ENCODE measurements at places on chromosomes 11 and 22.

DNA sequence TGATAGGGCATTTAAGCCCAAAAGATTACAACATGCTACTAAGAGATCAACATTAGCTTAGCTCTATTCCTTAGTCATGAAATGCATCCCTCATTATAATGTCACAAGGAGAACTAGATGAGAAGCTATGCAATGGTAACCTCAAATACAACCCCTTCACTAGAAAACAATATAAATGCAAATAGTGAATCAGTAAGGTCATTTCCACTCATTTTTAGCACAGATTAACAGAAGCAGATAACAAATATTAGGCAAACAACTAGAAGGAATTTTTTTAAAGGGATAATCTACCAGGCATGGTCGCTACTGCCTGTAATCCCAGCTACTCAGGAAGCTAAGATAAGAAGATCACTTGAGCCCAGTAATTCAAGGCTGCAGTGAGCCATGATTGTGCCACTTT, 28.2 kb downstream of the SIK3 start:
- DNase-seq, result no peak

DNA sequence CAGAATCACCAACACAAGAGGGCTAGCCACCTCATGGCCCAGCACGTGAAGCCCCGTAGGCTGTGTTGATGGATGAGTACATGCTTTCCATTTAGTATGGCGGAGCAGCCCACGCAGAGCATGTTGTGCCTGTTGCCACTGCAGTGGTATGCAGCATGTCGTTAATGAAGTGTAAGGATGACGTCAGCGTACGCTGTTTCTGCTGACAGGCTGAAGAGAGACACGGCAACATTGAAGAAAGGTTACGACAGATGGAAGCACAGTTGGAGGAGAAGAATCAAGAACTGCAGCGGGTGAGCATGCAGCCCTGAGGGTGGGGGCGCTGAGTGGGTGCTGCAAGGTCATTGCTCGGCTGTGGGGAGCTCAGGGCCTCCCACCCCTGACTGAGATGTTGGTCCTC, 62.8 kb downstream of the PPFIA1 start:
- no peak for DNase-seq

- DNase-seq, result no peak
These were observed 386.3 kb upstream of the CADM1 start for GRCh38 chr11:115890500-115890899.

DNA sequence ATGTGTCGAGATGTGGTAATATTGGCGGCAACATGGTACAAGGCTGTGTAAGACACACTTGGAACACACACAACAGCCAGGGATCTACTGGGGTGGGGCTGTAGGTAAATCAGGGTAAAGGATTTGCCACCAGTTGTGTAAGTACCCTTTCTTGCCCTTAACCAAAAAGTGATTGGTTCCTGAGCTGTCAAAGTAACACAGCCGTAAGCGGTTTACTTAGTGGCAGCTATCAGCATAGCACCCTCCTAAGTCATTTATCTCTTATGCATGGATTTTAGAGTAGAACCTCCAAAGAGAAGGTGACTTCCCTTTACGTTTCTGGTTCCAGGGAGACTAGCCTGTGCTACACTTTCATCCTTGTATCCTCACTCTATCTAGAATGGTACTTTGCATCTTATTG, 57.2 kb downstream of the SPECC1L start:
- no peak for DNase-seq

GRCh38 chr11:45877221-45877620, 8.2 kb upstream of the MAPK8IP1 start:
- no peak for DNase-seq

GRCh38 chr11:1152316-1153104, 5.2 kb upstream of the MUC5AC start:
- no peak for DNase-seq

DNA sequence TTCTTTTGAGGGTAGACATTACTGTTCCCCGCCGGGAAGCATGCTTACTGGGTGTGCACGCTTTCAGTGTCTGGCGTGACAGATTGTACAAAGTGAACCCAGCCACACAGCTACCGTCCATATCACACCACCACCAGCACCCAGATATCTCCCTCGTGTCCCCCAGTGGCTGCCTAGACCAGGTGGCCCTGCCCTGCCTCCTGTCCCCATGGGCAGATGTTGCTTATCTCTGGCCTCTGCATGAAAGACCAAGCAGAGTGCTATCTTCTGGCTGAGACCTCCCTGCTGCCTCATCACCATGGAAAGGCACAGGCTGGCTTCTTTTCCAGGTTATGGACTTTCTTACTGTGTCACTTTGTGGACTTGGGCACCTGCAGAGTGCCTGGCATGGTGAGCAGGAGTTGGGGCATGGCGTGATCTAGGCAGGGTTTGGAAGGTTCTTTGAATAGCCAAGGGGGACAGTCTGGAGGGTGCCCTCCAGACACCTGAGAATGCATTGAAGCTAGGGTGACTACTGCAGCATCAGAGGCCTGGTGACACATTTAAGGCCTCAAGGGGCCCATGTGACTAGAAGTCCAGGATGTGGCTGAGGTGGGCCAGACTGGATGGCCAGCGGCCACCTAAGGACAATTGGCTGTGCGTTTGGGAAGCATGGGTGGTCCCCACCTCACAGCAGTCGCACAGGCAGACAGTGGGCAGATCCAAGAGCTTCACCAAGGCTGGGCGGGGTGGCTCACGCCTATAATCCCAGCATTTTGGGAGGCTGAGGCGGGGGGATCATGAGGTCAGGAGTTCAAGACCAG, 4.7 kb downstream of the TANGO2 start:
- no peak for DNase-seq

DNA sequence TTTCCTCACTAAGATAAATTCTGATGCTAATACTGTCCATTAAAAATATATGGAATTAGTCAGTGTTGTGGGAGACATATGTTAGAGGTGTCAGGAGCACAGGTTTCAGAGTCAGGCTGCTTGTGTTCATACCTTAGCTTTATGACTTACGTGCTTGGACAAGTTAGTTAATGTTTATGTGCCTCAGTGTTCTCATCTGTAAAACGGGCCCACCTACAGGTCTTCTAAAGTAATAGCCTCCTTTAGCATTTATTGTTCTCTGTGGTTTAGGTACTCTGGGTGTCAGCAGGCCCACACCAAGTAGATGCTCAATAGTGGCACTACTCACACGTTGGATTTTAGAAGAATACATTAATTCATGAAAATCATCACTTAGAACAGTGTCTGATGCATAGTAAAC, 308.7 kb upstream of the ZC3H12C start:
- no peak for DNase-seq

DNA sequence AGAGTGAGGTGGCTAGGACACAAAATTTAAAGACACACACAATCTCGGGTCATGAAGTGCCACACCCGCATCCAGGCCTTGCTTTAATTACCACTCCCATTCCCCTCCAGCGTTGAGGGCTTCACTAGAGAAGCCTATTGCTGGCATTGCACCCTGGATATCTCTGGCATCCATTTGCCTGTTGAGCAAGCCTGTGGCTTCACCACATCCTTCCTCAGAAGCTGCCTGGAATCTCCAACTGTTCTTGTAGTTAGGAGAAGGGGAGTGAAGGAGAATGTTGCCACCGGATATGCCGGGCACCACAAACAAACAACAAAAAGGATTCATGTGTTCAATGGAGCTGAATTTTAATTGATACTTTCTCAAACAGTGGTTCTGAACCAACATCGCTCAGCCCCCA, 34.4 kb upstream of the RCN1 start:
- no peak for DNase-seq

GRCh38 chr11:99505316-99505715, 484.6 kb downstream of the CNTN5 start:
- no peak for DNase-seq

DNA sequence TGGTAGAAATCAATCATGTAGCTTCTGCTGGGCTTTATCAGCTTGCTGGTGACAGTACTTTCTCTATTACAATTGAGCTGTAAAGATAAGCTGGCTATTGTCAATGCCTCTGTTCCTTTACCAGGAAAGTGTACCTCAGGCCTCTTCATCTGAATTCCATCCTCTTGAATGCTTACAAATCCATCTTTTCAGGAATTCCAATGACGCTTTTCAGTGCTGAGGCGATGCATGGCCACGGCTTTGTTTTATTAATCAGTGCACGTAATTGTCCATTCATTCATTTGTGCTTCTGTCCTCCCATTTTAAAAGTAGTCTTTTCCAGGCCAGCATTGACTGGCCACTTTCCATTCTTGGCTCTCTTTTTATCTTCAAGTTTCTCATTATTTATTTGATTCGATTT, 202.0 kb downstream of the PGR start:
- DNase-seq, result no peak

- no peak for DNase-seq
These were observed 1.1 kb downstream of the ZBTB44 start for GRCh38 chr11:130313383-130314183.

GRCh38 chr22:48705917-48706605, 1121.6 kb downstream of the BRD1 start:
- DNase-seq, result no peak

- no peak for DNase-seq
These were observed 40.1 kb downstream of the LDLRAD3 start for GRCh38 chr11:35983981-35984380.

GRCh38 chr22:23906641-23907040, 12.5 kb downstream of the MIF start:
- no peak for DNase-seq

GRCh38 chr11:75663808-75664207, 5.0 kb downstream of the MAP6 start:
- DNase-seq, result no peak

GRCh38 chr11:64643256-64643881, 52.3 kb downstream of the SLC22A12 start:
- DNase-seq, result no peak

DNA sequence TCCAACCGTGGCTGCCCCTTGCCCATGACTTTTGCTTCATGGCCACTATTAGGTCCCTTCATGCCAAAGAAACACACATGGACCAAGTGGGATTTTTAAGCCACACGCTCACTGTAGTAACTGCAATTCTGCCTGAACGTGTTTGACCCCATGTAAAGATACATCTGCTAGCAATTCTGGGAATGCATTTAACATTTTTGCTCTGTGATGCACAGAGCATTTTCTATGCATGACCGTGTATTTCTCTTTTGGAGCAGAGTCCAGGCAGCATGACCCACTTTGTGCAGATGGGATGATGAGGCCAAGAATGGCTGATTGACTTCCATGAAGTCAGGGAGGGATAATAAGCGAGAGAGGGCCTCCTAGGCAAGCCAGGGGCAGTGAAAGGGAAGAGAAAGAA, 108.5 kb downstream of the TP53I11 start:
- no peak for DNase-seq

- DNase-seq, result no peak
These were observed 6.4 kb downstream of the E2F8 start for GRCh38 chr11:19234231-19234817.

GRCh38 chr11:11558826-11559225, 63.0 kb downstream of the GALNT18 start:
- no peak for DNase-seq

GRCh38 chr22:36358533-36359469, 29.0 kb downstream of the MYH9 start:
- no peak for DNase-seq

DNA sequence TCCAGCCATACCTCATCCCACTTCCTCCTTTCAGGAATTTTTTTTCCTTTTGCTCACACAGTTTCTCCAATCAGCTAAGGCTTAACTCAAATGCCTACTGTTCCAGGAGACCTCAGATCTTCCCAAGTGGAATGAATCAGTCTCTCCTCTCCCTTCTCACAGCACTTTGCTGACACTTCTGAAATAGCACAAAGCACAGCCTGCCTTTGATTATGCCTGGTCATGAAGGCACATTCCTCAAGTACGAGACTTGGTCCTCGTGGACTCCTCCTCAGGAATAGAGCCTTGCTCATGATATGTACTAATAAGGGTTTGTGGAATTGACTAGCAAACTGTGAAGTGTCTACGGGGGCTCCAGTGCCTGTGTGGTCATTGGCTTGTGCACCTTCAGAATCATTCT, 176.7 kb upstream of the TENM4 start:
- DNase-seq, result no peak

DNA sequence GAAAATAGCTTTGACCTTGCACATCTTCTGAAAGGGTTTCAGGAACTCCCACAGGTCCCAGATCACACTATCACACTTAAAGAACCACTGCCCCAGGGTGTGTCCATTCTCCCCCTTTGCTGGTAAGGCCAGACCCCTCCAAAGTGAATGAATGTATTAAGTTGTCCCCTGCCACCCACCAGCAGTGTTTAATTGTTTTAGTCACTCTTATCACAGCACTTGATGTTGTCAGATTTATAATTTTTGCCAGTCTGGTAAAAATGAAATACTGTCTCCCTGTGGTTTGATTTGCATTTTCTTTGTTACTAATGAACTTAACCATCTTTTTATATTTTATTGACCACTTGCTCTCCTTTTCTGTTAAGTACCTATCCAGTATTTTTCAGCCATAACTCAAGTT, 89.6 kb upstream of the RAB1B start:
- no peak for DNase-seq

DNA sequence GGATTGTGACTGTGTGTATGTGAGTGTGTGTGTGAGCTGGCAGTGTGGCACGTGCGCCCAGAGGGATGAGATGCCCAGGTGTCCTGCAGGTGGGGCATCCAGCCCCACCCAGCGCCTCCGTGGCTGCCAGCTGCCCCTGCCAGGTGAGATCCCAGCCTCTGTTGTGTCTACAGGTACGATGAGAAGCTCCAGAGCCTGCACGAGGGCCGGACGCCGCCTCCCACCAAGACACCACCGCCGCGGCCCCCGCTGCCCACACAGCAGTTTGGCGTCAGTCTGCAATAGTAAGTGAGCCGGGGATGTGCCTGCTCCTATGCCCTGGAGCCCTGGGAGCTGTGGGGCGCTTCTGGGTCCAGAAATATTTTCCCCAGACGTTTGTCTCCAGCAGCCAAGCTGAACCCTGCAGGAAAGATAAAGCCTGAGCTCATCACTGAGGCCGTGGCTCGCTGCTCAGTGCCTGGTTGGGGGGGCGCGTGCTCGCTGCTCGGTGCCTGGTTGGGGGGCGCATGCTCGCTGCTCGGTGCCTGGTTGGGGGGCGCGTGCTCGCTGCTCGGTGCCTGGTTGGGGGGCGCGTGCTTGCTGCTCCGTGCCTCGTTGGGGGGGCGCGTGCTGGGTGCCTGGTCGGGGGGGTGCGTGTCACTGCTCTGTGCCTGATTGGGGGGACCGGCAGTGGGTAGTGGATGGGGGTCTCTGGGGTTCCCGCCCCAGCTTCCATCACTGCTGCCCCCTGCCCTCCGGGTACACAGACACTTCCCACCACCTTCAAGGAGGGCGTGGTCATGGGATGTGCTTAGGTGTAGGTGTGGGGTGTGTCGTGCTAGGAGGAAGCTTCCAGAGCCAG, 73.2 kb downstream of the ARHGAP8 start:
- DNase-seq, result no peak

GRCh38 chr22:37581504-37581903, 1.6 kb upstream of the LGALS2 start:
- DNase-seq, result no peak
